ENCODE measurements at places on chromosomes 6 and 20.

GRCh38 chr6:148736774-148737412 is 9.9 kb upstream of the UST start:
- DNase-seq, result no peak

GRCh38 chr6:62971976-62972658 is 239.2 kb upstream of the FKBP1C start:
- DNase-seq, result no peak

GRCh38 chr6:157912326-157912725 is 69.3 kb upstream of the SYNJ2 start:
- DNase-seq, result peak; percentile 95

GRCh38 chr20:31430568-31431115 is 9.8 kb upstream of the DEFB123 start:
- DNase-seq, result no peak

- DNase-seq, result no peak
Observed at GRCh38 chr6:42320762-42321161, 103.1 kb upstream of the MRPS10 start.

DNA sequence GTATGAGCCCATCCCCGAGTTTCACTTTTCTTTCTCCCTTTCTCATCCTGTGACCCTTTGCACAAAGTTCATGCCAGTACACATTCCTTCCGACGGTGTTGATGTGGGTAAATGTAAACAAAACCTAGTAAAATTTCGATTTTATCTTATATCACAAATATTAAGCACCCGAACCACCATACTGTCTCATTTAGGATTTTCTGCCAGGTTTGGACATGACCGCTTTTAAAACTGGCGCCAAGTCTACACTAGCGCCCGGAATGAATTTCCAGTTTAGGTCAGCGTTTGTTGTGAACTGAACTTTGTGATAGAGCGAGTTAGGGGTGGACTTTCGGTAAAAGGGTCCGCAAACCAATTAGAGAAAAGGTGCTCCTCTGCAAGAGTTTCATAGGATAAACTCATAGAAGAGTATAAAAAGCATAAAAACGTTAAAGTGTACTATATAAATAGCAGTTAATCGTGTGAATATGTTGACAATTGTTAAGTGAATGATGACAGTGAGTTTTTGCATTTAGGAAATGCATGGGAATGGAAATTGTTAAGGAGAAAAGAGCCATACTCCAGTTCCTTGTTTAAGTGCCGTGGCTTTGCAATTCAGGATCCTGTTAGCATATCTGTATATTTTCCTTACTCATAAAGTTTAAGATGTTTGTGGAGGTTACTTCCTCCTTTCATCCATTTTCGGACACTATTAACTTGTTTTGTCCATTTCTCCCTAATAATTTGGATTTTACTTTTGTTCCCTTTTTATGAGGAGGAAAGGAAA is 937 bp downstream of the AKAP7 start:
- peak; percentile 62 for DNase-seq

GRCh38 chr6:102038964-102039363 is 645.5 kb downstream of the GRIK2 start:
- peak; percentile 2 for DNase-seq

DNA sequence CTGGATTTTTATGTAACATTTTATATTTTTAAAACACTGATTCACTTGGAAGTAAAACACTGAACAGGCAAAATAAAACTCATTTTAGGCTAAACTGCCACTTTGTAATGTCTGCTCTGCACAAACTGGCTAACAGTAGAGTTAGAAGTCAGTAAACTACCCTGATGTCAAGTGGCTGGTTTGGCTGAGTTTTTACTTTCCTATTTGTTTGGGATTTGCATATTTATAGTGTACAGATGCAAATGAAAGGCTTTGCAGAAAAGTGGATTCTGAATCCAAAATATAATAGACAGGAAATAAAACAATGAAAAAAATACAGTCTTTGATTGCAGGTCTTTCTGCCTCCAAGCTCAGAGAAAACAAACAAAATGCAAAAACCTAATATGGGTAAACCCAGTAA is 213.1 kb downstream of the CDH26 start:
- no peak for DNase-seq

DNA sequence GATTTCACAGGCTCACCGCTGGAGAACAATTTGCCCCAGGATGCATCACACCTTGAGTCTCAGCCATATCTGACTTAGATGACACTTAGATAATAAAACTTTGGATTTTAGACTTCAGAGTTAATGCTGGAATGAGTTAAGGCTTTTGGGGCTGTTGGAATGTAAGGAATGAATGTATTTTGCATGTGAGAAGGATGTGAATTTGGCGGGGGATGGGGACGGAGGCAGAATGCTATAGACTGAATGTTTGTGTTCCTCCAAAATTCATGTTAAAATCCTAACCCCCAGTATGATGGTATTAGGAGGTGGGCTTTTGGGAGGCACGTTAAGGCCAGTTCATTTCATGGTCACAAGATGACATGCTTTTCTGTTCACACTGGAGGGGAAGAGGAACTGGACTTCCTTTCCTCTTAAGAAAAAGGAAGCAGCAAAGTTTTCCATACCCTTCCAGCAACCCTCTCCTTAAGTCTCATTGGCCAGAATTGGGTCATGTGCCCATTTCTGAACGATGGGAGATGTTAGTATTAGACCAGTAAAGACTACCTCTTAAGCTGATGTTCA is 5.8 kb upstream of the SRXN1 start:
- no peak for DNase-seq

GRCh38 chr6:110509617-110510241 is 33.3 kb upstream of the SLC22A16 start:
- no peak for DNase-seq

GRCh38 chr6:30818391-30818841 is 65.9 kb upstream of the DDR1 start:
- no peak for DNase-seq

DNA sequence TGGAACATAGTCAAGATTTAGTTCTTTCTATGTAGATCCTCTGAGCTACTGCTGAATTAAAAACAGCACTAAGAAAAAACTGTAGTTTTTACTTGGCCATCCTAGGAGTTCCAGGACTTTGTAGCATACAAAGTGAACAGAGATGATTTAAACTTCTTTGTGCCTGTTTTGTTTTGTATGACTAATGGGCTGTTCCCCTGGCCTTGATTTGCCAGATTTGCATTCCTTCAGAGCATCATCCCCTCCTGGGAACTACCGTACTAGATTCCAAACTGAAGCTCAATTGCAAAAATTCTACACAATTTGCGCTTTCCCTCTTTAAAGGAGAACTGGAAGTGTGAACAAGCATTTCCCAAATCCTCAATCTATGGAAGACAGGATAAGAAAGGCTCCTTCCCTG is 23.1 kb downstream of the ACOT13 start:
- DNase-seq, result no peak

DNA sequence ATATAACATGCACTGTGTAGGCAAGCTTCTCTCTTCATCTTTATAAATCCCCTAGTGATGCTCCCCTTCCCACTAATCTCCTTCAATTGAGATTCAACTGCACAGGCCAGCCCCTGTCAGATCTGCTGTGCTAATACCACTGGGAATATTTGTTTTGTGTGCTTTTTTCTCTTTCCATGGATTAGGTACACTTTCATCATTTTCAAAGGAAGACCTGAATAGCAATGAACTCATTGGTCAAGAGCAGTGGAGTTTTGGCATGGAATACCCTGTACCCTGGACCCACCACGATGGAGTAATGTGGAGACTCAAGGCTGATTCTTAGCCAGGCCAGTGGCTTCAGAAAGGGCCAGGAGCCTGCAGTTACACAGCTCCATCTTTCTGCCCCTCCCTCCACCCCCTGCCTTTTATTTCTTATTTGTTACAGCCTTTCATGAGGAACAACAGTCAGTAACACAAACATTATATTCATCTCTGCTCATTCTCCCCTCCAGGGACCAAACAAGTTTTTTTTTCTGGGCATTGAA is 75.4 kb upstream of the KCNG1 start:
- no peak for DNase-seq

DNA sequence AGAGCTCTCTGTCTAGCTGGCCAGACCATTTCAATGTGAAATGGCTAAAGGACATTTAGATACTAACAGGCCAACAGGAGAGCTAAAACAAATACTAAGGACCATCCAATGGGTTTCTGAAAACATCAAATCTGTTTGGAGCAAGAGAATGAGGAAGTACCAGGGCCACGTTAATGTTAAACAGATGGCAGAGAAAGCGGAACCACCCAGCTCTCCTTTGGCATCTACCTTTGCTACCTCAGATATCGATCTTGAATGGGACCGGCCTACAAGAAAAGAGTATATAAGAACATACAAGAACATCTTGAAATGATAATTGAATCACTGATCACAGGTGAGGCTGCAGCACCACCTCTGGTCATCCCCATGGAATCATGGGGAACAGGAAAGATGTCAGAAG is 31.8 kb downstream of the KCNK5 start:
- no peak for DNase-seq

All from spinal cord (tissue), 10 donors.